ENCODE measurements at places on chromosomes 7 and 10.
A peak's percentile ranks its signal among the peaks of the same experiment; 100 is the strongest.

DNA sequence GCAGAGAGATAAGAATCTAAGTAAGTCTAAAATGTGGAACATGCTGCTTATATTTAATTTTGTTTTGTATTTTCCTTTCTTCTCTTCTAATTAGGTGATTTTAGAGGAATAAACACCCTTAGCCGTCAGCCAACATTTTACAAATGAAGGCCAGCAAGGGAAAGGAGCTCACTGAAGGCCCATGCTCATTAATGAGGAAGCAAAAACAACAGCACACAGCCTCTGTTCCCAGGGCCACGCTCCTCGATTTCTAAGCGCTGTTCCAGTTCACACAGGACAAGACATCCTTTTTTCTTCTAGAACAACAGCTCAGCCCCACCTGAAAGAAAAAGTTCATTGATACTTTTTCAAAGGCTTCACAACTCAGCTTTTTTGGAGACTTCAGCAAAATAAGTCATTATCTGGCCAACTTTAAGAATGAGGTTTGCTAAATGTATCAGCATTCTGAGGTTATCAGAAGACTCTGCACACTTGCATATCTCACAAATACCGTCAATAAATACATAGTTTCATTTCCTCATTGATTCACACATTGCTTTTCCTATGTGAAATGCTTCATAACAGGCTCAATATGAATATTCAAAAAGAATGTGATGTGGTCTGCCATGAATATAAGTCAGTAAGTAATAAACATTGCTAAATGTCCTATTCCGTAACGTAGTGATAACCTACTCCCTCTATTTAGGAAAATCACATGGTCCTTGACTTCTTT is 34.8 kb upstream of the SFMBT2 start:
- H3K27me3 ChIP-seq, result peaks cover under 1% of the 10 kb centered on the region
- H3K4me3 ChIP-seq, result no peak overlapping the region
- H3K4me1 ChIP-seq, result no peaks in the 10 kb centered on the region
- no peak for DNase-seq

DNA sequence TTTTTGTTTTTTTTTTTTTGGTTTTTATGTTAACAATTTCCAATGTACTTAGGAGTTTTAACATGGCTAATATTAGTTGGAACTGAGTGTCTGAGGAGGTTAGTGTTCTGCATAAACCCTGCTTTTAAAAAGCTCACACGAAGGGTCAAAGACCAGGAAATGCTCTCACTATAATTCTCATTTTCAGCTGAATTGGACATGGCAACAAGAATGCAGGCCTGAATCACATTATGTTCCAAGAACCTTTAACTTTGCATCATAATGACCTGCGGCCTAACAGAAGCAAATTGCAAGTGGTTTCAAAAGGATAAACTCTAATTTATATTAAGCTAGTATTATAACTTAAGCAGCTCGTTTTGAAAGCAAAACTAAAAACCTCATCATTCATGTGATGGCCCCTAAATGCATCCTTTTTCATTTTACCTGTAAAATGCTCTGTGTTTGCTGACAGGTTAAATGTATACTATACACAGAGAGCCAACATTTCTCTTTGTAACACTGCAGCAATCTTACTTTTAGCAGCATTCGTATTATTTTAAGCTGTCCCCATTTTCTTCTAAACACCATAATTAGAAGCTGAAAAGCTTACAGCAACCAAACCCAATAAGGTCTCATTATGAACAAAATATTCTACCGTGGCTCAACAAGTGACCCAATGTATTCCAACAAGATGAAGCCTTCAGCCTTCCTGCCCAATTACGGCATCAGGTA is 242.8 kb upstream of the SP4 start:
- H3K27ac ChIP-seq, result no peak overlapping the region
- no peak for DNase-seq
- no peaks in the 10 kb centered on the region for H3K4me1 ChIP-seq
- H3K36me3 ChIP-seq, result no peaks in the 10 kb centered on the region
- no peak overlapping the region for H3K4me3 ChIP-seq

DNA sequence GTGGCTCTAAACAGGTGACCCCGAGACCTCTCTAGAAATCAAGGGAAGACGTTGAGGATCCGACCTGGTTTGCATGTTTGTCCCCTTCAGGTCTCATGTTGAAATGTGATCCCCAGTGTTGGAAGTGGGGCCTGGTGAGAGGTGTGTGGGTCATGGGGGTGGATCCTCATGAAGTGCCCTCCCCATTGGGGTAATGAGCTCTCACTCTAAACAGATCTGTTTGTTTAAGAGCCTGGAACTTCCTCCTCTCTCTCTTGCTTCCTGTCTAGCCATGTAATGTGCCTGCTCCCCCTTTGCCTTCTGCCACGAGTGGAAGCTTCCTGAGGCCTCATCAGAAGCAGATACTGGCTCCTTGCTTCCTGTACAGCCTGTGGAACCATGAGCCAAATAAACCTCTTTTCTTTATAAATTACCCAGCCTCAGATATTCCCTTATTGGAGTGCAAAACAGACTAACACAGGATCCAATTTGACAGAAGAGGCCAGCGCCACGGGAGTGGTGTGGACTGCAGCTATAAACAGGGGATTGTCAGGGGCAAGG is 10.8 kb upstream of the POLM start:
- H3K27me3 ChIP-seq, result no peaks in the 10 kb centered on the region
- H3K36me3 ChIP-seq, result no peaks in the 10 kb centered on the region
- peaks cover 23% of the 10 kb centered on the region for H3K4me1 ChIP-seq

GRCh38 chr10:130968964-130969363 is 342.6 kb downstream of the TCERG1L start:
- H3K4me3 ChIP-seq, result no peak overlapping the region
- H3K4me1 ChIP-seq, result no peaks in the 10 kb centered on the region
- no peak for DNase-seq
- no peaks in the 10 kb centered on the region for H3K27me3 ChIP-seq
- no peak overlapping the region for H3K27ac ChIP-seq

GRCh38 chr10:74194545-74194944 is 43.5 kb downstream of the ADK start:
- H3K36me3 ChIP-seq, result no peaks in the 10 kb centered on the region
- H3K4me1 ChIP-seq, result peaks cover 7% of the 10 kb centered on the region
- H3K27ac ChIP-seq, result no peak overlapping the region
- no peak overlapping the region for H3K4me3 ChIP-seq
- no peak for DNase-seq

DNA sequence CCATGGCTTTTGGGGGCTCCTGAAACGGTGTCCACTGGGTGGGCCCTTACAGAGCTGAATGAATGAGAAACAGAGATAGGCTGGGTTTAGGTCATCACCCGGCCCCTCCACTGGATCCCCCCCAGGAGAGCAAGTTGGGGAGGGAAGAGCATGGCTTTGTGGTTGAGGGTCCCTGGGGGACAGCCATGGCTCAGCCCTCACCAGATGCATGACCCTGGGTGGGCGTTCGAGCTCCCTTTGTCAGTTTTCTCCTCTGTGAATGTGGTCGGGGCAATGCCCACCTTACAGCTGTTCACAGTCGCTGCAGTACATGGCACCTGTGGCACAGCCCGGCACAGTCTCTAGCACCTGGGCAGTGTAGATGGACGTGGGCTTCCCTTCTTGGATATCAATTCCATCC is 40.6 kb upstream of the CXCL12 start:
- no peak overlapping the region for H3K27ac ChIP-seq
- no peak for DNase-seq
- no peak overlapping the region for H3K4me3 ChIP-seq
- H3K4me1 ChIP-seq, result no peaks in the 10 kb centered on the region
- H3K27me3 ChIP-seq, result no peaks in the 10 kb centered on the region

DNA sequence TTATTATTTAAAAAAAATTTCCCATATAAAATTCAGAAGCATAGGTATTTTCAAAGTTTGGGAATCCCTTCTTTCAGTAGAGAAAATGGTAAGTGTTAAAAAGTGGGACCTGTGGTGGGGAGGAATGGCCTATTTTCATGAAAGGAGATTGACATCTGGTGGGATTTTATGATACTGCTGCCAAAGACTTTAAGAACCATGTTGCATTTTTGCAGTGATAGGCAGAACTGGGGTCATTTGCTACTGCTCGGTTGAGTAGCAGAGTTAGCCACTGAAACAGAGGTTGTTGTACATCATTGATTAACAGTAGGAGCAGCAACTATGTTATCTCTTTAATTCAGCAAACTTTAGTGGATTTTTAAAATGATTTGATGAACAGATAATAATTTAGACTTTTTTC is 4.4 kb downstream of the BICC1 start:
- H3K36me3 ChIP-seq, result no peaks in the 10 kb centered on the region
- no peak overlapping the region for H3K4me3 ChIP-seq
- H3K4me1 ChIP-seq, result peaks cover 15% of the 10 kb centered on the region
- no peak for DNase-seq

- H3K4me1 ChIP-seq, result peaks cover 19% of the 10 kb centered on the region
- no peaks in the 10 kb centered on the region for H3K27me3 ChIP-seq
- no peak overlapping the region for H3K4me3 ChIP-seq
- H3K27ac ChIP-seq, result no peak overlapping the region
These were observed 37.0 kb downstream of the SGMS1 start for GRCh38 chr10:50586740-50587088.

- no peak for DNase-seq
- H3K27ac ChIP-seq, result peak overlapping the region; percentile 26
- H3K4me3 ChIP-seq, result no peak overlapping the region
- peaks cover 51% of the 10 kb centered on the region for H3K4me1 ChIP-seq
- no peaks in the 10 kb centered on the region for H3K27me3 ChIP-seq
These were observed 247.1 kb downstream of the COBL start for GRCh38 chr7:51069411-51070083.

DNA sequence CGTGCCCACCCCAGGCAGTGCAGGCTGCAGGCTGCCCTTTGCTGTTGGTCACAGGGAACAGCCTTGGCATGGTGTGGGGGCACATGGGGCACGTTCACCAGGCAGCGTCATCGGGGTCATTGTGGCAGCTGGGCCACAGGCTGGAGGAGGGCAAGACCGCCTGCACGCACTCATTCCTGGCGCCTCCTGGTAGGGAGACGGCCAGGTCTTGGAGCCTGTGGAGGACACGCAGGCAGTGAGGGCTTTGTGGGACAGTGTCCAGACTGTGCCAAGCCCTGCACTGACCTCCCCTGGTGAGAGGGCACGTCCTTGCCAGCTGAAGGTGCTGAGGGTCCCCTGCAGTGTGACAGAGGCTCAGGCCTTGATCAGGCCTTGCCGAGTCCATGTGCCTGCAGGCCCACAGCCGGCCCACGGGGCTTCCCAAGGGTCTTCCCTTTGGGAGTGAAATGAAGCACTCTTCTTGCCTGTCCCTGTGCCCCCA is 76.4 kb downstream of the NKX6-2 start:
- H3K4me1 ChIP-seq, result no peaks in the 10 kb centered on the region
- H3K4me3 ChIP-seq, result no peak overlapping the region
- H3K27me3 ChIP-seq, result no peaks in the 10 kb centered on the region
- H3K36me3 ChIP-seq, result peaks cover 30% of the 10 kb centered on the region
- no peak for DNase-seq
- H3K27ac ChIP-seq, result no peak overlapping the region

GRCh38 chr10:64486149-64486548 is 964.9 kb downstream of the REEP3 start:
- no peaks in the 10 kb centered on the region for H3K36me3 ChIP-seq
- H3K27me3 ChIP-seq, result no peaks in the 10 kb centered on the region
- H3K4me1 ChIP-seq, result no peaks in the 10 kb centered on the region
- H3K4me3 ChIP-seq, result no peak overlapping the region

DNA sequence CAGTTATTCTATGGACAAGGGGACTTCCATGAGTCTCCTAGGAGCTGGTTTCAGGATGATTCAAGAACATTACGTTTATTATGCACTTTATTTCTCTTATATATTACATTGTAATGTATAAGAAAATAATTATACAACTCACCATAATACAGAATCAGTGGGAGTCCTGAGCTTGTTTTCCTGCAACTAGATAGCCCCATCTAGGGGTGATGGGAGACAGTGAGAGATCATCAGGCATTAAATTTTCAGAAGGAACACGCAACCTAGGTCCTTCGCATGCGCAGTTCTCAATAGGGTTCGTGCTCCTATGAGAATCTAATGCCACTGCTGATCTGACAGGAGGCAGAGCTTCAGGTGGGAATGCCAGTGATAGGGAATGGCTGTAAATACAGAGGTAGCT is 137.9 kb downstream of the ANKRD30A start:
- no peak for DNase-seq
- H3K27ac ChIP-seq, result no peak overlapping the region
- no peaks in the 10 kb centered on the region for H3K4me1 ChIP-seq
- H3K36me3 ChIP-seq, result no peaks in the 10 kb centered on the region

GRCh38 chr7:73719806-73720169 is 319 bp upstream of the STX1A start:
- no peak for DNase-seq
- peaks cover 32% of the 10 kb centered on the region for H3K4me1 ChIP-seq
- no peaks in the 10 kb centered on the region for H3K27me3 ChIP-seq

GRCh38 chr7:119197172-119197876 is 972.8 kb downstream of the ANKRD7 start:
- no peak overlapping the region for H3K4me3 ChIP-seq
- DNase-seq, result no peak
- H3K27me3 ChIP-seq, result no peaks in the 10 kb centered on the region
- H3K4me1 ChIP-seq, result no peaks in the 10 kb centered on the region
- H3K27ac ChIP-seq, result no peak overlapping the region

- no peaks in the 10 kb centered on the region for H3K27me3 ChIP-seq
- H3K27ac ChIP-seq, result no peak overlapping the region
- DNase-seq, result no peak
- no peak overlapping the region for H3K4me3 ChIP-seq
- no peaks in the 10 kb centered on the region for H3K4me1 ChIP-seq
- no peaks in the 10 kb centered on the region for H3K36me3 ChIP-seq
These were observed 1194.4 kb upstream of the SORCS1 start for GRCh38 chr10:108358912-108359311.

DNA sequence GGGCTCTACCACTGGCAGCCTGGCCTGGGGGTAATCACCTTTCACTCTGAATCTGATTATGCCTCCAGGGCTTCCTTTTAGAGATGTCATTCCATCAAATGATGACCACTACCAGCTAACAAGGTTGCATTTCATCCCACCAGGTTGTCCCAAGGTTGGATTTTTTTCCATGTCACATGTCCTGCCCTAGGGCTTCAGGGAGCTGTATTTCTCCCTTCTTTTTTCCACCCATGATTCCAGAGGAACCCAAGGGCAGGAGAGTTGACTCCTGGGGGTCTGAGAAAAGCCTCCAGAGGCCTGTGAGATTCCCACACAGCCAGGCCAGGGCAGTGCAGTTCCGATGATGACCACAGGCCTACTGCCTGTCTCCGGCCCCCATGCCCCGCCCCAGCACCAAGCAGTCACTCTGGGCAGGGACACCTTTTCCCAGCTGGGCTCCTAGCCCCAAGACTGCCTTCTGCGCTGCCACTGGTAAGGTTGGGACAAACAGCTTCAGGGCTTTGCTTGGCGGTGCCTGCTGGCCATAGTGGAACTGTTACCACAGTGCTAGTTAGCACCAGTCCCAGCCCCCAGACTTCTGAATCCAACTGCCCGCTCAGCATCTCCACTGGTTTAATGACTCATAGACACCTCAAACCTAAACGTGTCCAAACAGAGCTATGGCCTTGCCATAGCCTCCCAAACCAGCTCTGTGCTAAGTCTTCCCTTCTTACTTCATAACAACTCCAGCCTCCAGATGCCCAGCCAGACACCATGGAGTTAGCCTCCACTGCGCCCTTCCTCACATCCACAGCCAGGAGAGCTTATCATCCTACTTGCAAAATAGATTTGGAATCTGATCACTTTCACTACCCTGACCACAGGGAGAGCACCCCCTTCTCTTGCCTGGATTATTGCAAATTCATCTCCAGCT is 133.7 kb downstream of the ARHGAP22 start:
- H3K36me3 ChIP-seq, result no peaks in the 10 kb centered on the region
- H3K27me3 ChIP-seq, result no peaks in the 10 kb centered on the region

All from right atrium auricular region (tissue), 2 donors.